ENCODE measurements at places on chromosomes 11 and 22.

GRCh38 chr11:78860720-78861422 lies 286.2 kb upstream of the NARS2 start:
- no peak for DNase-seq

GRCh38 chr22:41021061-41021612 lies 70.0 kb downstream of the RBX1 start:
- no peak for DNase-seq

DNA sequence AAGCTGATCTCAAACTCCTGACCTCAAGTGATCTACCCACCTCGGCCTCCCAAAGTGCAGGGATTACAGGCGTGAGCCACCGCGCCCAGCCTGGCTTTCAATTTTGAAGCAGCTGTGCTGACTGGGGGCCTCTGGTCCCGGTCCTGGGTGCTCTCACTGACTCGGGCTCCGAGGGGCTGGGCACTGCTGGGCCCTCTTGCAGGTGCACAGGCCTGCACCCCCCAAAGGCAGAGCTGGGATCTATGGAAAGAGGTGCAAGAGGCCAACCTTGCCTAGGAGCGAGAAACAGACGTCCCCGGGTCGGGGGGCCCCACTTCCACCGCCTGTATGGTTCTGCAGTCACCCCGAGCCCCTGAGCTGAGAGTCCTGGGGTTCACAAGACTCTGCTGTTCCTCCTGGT lies 33.2 kb downstream of the KIAA0930 start:
- no peak for DNase-seq

DNA sequence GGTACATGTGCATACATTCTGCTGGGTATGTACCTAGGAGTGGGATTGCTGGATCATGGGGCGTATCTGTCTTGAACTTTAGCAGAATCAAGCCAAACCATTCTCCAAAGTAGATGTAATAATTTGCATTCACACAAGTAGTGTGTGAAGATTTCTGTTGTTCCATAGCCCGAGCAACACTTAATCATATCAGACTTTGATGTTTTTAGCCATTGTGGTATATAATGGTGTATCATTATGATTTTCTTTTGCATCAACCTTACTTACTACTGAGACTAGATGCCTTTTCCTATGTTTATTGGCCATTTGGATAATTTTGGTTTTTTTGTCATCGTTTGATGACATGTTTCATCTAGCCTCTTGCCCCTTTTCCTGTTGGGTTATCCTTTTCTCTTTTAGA lies 72.0 kb upstream of the TNRC6B start:
- no peak for DNase-seq

DNA sequence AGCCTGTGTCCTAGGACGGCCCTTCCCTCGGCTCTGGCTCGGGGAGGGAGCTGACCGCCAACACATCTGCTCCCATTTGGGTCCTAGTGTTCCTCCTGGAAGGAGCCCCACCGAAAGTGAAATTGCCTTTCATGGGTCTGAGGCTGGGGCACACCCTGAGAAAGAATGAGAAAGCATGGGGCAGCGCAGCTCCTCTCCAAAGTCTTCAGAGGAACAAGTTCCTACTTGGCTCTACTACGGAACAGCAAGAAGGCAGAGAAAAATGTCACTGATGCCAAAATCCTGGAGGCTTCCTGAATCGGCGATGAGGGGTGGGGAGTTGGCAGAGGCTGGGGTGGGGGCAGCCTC lies 41.5 kb upstream of the MYEOV start:
- peak; percentile 30 for DNase-seq

GRCh38 chr22:49206281-49206680 lies 621.4 kb downstream of the BRD1 start:
- no peak for DNase-seq

DNA sequence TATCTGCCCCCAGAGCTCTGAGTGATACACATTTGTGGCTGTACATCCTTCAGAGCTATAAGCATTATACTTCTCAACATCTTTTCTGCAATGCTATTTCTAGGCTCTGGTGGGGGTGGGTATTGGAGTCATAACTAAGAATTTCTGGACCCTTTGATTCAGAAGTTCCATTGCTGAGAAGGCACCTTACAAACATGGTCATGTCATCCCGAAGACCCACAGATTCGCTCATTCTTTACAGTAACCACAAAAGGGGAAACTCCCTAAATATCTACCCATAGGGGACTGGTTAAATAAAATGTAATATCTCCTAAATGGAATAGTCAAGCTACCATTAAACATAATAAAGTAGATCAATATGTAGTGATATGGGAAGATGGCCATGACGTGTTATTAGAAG lies 98.8 kb downstream of the PRR5L start:
- DNase-seq, result no peak

GRCh38 chr22:32622004-32622743 lies 147.6 kb downstream of the FBXO7 start:
- no peak for DNase-seq

GRCh38 chr11:103465555-103466140 lies 356.4 kb downstream of the DYNC2H1 start:
- no peak for DNase-seq

DNA sequence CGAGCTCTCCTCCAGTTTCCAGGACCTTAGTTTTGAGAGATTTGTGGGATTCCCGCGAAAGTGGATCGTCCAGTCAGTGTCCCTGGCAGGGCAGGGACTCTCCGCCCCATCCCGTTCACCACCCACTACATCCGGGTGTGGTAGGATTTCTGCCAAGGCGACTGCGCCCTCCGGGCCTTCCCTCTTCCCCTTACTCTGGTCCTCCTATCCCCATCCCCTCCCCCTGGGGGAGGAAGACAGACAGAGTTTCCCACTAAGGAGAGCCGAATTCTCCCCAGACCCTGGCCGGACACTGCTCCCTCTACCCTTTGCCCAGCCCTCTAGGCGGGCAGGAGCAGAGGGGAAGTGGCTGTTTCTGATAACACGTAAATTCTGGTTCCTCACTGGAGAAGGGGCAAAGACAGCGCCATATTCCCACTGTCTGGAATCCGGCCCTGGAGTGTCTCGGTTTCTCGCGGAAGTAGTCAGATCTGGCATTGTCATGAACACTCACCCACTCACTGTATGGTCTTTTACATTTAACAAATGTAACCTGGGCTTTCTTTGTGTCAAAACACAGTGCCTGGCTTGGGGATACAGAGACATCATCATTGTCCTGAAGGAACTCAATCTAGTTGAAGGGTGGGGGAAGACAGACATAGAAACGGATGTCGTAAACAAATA lies 1.1 kb upstream of the NECTIN1 start:
- no peak for DNase-seq

- no peak for DNase-seq
These were observed 548.2 kb downstream of the NTM start for GRCh38 chr11:131918663-131919062.

- DNase-seq, result no peak
These were observed 8.4 kb upstream of the MRPL11 start for GRCh38 chr11:66447012-66447411.

DNA sequence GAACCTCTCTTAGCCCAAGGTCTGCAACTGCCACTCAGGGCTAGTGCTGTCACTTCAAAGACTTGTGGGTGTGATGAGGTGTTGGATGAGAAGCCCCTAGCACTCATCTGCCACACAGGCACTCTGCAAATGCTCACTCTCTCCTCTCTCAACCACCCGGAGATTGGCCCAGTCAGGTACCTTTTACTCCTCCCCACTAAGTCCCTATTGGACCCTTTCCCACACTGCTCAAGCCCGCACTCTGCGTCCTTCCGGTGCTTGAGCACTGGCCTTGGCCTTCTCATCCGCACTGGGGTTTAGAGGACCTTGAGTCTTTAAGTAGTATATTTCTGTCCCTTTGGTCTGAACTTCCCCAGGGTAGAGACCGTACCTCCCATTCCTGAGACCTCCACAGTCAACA lies 308.0 kb downstream of the NXPE2 start:
- no peak for DNase-seq

DNA sequence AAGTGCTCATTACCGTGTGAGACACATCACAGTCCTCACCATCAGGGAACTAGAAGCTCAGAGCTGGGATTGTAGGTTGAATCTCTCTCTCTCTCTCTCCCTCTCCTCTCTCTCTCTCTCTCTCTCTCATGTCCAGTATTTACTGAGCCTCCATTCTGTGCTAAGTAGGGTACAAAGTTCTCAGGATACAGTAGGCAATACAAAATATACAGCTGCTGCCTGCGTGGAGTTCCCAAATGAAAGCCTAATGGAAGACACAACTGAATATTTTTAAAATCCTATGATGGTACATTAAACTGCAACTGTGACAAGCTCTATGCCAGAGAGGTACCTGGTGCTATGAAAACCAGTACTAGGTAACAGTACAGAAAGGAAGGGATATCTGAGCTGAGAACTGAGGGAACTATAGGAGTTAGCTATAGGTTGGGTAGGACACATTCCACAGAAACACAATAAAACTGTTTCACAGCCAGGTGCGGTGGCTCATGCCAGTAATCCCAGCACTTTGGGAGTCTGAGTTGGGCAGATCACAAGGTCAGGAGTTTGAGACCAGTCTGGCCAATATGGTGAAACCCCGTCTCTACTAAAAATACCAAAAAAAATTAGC lies 9.6 kb upstream of the PRG2 start:
- DNase-seq, result no peak

DNA sequence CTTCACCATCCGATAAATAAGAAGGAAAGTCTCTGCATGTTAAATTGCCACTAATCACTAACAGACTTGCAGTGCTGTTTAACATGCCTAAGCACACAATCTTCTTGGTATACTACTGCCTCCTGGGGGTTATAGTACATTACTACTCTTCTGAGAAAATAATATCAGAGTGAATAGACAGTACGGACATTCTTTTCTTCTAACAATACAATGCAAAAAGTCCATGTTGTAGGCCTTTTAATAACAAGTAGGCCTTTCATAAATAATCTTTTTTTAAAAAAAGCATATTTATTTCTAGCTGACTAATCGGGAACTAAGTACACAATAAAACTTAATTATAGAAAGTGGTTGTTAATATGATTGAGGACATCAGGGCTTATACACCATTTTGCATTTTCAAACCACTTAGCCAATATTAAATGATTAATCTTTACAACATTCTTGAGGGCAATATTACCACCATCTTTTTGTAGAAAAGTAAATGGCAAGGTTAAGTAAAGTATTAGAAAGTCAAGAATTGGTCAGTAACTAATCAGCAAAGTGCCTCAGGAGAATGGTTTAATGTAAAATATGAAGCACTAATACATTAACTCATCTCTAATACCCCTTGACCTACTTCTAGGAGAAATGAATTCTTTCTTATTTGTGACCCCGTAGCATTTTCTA lies 84.7 kb downstream of the TTC28 start:
- DNase-seq, result peak; percentile 11

GRCh38 chr11:2202900-2203439 lies 31.4 kb upstream of the TH start:
- DNase-seq, result no peak

DNA sequence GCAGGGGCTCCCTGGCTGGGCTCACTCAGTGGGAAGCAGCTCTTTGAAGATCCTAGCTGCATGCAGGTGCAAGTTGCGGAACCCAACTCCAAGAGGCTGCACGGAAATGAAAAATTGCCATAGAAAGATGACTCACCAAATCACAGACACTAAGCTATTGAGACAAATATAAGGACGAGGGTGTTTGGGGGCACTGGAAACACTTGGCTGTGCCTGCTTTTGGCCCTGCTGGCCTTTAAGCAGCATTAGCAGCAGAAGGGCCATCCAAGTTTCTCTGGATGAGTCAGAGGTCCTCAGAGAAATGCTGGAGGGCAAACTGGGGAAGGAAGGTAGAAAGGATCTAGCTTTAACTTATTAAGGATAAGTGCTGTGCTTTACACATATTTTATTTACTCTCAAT lies 282.3 kb downstream of the KIRREL3 start:
- no peak for DNase-seq

DNA sequence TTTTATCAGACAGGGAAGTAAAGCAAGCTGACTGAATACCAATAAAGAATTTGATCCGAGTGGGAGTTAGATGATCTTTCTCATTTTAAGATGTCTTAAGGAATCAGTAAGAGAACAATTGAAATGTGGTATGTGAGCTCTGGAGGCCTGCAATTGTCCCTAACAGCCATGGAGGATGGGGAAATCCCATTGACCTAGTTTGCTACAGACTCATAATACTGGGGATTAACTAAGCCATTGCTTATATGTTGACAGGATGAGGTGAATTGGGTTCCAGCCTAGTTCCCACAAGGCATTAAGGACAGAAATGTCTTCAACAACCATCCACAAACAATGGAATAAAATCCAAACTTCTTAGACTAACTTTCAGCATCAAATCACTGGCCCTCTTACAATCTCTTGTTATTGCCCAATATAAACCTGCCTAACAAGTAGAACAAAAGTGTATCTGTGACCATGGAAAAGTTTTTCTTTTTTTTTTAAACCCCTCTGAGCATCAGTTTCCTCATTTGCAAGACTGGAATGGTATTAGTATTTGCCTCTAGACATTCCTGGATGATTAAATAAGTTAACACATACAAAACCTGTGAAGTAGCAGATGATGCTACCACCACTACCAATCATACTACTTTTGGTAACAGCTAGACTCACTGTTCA lies 773.2 kb downstream of the DLG2 start:
- DNase-seq, result no peak

DNA sequence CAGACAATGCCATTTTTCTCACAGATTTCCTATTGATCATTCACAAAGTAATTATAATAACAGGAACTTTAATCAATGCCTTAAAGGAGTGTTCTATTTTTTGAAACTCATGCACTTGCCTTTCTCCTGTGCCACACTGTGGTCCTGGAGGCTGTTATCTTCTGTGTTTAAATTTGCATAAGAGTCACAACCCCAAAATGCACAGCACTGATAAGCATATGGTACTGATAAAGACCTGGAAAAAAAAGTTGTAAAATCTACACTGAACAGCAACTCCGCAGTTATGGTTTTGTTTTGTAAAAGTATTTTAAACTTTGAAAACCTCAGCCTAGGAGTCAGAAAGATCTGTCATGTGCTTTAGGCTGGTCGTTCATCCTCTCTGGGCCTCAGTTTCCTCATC lies 9.1 kb upstream of the CCDC34 start:
- no peak for DNase-seq

DNA sequence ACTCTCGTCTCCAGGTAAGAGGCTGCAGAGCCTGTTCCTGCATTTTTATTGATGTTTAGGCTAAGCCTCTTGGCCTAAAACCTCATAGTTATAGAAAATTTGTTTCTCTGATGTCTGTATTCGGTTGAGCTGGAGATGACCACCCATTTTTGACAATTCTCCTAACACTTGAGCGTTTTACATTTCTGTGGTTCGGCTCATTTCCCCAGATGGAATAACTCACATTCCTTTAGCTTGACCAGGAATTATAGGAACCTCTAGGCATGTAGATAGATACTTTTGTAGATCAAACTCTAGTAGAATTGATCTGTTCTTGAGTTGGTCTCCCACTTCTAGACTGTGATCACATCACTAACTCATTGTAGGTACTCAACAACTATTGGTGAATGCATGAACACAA lies 172.6 kb upstream of the CADM1 start:
- no peak for DNase-seq

- DNase-seq, result no peak
These were observed 146.8 kb downstream of the MN1 start for GRCh38 chr22:27654546-27655445.

DNA sequence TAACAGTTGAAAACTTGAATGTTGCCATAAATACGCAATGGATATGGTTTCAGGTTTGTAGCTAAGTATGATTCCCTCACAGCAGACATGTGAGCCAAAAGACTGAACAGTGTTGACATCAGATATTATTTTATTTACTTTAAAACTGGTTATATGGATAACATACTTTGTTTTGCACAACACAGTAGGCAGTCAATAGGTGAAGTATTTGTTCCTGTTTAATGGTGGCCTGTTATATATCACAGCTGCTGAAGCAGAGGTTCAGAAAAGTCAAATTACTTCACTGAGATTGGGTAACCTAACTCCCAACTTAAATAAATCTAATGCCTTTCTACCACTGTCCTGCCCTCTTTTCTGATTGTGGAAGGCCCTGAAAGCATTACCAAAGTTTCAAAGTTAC lies 44.6 kb downstream of the YAP1 start:
- DNase-seq, result no peak

All from keratinocyte (primary cell).